Activated CD4-positive, CD25-positive, alpha-beta regulatory T cell (primary cell): ENCODE measurements at places on chromosomes 11 and 22.

GRCh38 chr11:18384157-18384641 lies 10.2 kb upstream of the LDHA start:
- DNase-seq: no peak

GRCh38 chr22:26041931-26042330 lies 127.3 kb upstream of the SEZ6L start:
- DNase-seq: no peak

- DNase-seq: no peak
Observed at GRCh38 chr11:114262681-114263512, 33.3 kb upstream of the NNMT start.

DNA sequence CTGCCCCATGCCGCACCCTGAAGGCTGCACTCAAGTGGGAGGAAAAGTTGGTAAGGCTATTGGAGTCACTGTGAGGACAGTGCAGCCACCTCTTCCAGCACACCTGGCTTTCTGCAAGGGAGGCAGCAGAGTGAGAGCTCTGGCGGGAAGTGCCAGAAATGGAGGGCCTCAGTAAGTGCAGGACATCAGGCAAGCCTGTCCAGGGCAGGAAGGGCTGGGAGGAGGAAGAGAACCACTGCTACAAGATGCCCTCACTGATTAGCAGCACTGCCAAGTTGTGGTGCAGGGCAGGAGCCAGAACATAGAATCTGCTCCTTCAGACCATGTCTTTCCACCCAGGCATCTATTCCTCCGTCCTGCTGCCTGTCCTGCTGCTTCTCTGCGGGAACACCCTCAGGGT lies 61.2 kb upstream of the CLTCL1 start:
- DNase-seq: no peak

DNA sequence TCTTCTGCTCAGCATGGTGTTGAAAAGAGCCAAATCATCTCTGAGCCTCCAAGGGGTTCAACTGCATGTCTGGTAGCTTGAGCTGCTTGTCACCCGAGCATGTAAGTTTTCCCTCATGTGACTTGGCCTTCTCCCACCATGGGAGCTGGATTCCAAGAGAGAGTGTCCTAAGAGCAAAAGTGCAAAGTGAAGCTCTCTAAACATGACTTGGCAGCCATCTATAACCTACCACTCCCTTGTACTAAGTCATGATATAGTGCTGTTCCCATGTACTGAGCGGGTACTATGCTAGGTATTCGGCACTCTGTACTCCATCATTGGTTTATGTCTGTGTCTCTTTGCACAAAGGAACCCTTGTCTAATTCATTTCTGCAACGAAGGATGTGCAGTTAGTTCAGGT lies 19.1 kb downstream of the SEZ6L start:
- no peak for DNase-seq
